NCI-H526 treated with DMSO at 0.1 percent for 48 hours (cell line): ENCODE measurements at places on chromosomes 7 and 10.

- DNase-seq: no peak
Observed at GRCh38 chr10:97765201-97765600, 6.6 kb downstream of the SFRP5 start.

DNA sequence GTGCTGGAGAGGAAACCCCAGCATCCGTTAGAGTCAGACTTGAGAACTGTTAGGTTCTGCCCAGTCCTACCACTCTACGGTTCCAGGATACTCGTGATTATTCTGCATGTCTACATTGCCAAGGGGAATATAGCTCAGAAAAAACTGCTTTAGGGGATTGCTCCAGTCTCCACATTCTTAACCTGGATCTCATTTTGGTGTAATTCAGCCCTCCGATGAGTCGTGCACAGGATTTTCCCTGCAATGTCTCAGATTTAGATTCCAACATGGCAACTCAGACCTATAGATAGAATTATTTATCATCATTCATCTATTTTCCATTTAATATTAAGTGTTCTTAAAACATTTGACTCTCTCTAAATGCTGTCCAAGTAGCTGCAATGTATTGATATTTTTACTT is 121.1 kb upstream of the ZEB1 start:
- no peak for DNase-seq

DNA sequence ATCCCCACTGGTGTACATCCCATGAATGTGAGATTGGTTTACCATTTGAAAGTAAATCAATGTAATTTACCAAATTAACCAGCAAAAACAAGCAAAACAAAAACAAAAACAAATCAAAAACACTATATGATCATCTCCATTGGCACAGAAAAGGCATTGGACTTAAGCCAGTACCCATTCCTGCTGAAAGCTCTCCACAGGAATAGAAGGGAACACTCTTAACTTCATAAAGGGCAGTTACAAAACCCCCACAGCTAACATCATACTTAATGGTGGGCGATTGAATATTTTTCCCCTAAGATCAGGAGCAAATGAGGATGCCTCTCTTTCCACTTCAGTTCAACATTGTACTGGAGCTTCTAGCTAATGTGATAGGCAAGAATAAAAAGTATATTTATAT is 34.1 kb downstream of the PRKG1 start:
- DNase-seq: no peak

GRCh38 chr10:61547297-61547696 is 94.1 kb upstream of the TMEM26 start:
- no peak for DNase-seq

DNA sequence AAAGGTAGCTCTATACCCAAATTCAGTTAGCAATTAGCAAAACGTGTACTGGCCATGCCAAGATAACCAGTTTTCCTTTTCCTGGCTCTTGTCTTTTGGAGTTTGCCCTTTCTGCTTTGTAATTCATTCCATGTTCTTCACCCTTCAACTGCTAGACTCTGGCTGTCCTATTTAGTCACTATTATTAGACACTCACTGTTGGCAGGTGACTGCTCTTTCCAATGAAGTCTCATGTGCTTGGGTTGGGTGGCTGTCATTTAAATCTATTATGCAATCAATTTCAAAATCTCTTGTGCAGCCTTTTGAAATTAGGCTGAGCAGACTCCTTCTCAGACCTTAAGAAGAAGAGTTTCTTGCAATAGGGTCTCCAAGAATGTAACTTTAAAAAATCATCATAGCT is 266.5 kb downstream of the GPR158 start:
- no peak for DNase-seq

GRCh38 chr10:48758411-48758810 is 73.7 kb downstream of the WDFY4 start:
- no peak for DNase-seq

GRCh38 chr10:13046851-13047528 is 45.5 kb upstream of the CCDC3 start:
- DNase-seq: no peak

DNA sequence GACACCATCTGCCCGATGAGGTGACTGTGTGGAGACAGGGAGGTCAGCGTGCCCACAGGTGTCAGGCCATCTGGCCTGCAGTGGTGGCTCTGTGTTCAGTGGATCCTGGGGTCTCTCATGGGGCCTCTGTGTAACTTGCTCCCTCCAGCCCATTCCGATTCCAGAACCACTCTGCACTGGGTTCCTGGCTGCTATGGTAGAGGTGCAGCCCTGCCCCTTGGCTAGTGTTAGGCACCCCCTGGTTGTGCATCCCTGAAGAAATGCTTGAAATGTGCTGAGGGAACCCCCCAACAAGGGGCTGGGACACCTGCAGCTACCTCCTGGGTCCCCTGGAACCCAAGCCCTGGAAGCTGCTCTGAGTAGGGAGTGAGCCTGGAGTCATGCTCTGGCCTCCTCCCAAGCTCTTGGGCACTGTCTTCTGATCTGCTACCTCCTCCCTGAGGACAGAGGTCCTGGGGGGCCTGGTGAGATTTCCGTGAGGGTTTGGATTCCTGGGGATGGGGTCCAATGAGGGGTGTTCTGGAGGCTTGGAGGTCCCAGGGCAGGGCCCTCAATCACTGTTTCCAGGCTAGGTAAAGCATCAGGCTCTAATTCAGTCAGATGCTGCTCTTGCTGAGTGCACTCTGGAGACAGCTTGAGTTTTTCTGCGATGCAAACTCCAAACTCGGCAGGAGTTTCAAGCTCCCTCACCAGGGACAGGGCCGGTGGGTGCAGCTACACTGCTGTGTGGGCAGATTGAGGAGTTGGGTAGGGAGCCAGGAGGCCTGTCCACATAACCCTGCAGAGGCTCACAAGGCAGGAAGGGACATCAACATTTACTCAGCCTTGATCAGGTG is 27.7 kb downstream of the RAMP3 start:
- no peak for DNase-seq
